ENCODE measurements at places on chromosomes 2 and 18. TPM values are rescaled to one million over a fixed set of nuclear protein-coding genes. Genes with fewer than 3 reads are reported as not detected.

DNA sequence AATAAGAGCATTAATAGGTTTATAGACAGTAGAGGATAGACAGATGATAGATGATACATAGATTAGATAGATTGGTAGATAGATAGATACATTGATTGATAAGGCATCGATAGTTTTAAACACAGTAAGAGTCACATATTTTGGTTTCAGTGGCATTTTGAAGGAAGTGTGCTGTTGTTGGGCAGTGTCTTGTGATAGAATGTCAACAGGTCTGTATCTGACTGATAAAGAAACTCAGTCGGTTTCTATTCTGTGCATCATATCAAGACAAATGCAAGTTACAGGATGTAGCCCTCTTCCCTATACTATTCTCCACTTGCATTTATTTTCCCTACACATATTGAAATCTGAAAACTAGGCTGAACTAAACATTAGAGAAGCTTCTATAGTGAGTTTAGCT lies 1229.0 kb upstream of the ZEB2 start:
- DNase-seq: no peak

GRCh38 chr2:235506997-235507615 lies 13.3 kb downstream of the AGAP1 start:
- DNase-seq: no peak

The PSME4 gene
- total RNA-seq: 22.6 TPM

The GCG gene
- total RNA-seq: not detected

The ADAM23 gene
- total RNA-seq: 9.3 TPM
